ENCODE measurements at places on chromosomes 4 and X. TPM values are rescaled to one million over a fixed set of nuclear protein-coding genes. Genes with fewer than 3 reads are reported as not detected.

DNA sequence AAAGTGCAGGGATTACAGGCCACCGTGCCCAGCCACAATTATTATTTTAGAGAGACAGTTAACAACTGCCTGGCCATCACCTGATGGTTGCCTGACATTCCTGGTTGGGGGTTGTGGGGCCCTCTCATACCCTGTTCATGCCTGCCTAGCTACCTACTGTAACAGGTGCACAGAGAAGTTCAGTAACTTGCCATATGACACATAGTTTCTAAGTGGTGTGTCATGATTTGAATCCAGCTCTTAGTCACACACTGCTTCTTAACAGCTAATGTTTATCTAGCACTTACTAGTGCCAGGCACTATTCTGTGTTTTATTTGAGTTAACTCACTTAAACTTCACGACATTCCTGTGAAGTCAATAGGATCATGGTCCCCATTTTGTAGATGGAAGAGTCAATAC is 122.7 kb upstream of the JADE1 start:
- DNase-seq = no peak

DNA sequence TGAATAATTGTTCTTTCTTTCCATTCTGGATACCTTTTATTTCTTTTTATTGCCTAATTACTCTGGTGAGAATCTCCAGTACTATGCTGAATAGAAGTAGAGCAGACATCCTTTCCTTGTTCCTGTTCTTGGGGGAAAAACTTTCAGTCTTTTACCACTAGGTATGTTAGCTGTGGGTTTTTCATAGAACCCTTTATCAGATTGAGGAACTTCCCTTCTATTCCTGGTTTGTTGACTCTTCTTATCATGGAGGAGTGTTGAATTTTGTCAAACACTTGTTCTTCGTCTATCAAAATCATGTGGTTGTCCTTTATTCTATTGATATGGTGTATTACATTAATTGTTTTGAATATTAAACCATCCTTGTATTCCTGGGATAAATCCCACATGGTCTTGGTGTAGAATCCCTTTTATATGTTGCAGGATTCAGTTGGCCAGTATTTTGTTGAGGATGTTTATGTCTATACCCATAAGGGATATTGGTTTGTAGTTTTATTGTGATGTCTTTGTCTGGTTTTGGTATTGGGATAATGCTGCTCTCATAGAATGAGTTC is 23.6 kb downstream of the SH3BP2 start:
- DNase-seq = no peak

- no peak for DNase-seq
These were observed 22.4 kb downstream of the TMEM33 start for GRCh38 chr4:41957634-41958033.

- no peak for DNase-seq
These were observed 88.4 kb downstream of the LCORL start for GRCh38 chr4:17933126-17933525.

- no peak for DNase-seq
These were observed 54.7 kb downstream of the ANAPC10 start for GRCh38 chr4:145043306-145043705.

GRCh38 chr4:39118034-39118658 is 56.1 kb downstream of the KLHL5 start:
- DNase-seq = no peak

GRCh38 chr4:120616-121015 is 3.7 kb upstream of the ZNF718 start:
- no peak for DNase-seq

DNA sequence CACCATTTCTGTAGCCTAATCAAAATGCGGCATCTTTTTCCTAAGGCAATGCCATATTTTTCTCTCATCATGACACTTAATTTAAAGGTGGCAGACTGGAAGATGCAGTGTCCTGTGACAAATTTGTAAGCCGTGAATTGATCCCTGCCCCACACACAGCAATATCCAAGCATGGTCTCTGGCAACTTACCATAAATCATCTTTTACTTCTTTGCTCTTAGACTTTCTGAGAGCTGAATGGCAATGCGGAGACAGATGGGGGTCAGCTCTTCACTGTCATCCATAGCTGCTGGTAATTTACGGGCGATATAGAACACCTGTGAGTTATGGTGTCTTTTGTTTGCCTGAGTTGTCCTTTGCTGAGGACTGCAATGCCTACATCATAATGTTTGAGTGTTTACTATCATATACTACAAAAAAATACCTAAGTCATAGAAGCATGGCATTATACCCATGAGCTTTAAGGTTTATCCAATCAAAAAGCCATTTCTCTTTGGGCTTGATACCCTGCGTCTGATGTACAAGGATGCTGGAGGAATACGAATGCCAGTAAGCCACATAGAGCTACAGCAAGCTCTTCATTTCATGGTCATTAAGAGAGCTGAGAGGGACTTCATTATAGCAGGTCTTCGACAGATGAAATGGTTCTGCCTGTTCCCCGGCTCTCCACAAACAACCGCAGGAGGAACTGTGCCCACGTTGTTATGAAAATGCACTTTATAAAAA is 148.1 kb downstream of the TRIML1 start:
- DNase-seq = no peak

DNA sequence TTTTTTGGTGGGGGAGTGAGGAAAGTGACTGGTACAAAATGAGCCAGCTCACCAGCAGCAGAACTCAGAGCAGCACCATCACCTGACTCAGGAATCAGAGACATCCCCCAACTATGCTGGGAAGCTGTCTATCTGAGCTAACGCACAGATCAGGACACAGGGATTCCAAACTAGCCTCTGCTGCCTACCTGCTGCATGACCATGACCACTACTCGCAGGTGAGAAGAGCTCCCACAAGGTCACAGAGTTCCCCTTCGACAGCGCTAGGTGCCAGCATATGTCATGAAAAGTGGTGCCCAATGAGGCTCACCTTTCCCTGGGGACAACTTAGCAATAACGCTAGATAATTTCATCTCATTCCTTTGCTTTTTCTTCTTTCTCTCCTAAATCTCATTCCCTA is 662.6 kb upstream of the CPEB2 start:
- DNase-seq = no peak

DNA sequence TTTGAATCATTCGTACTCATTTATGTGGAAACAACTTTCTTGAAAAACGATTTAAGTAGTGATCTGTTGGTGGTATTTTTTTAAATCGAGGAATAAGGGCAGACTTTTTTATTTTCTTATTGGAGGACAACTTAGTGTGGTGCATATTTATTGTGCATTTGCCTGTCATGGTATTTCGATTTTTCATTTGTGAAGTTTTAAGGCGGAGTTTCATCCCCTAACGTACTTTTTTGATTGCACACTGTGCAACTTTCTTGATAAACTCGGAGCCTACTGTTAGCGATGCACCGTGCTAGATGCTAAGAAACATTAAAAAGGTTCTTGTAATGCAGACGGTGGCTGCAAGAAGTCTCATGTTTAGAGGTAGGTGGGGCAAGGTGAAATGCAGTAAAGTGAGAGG is 1.4 kb downstream of the ZFX start:
- no peak for DNase-seq

GRCh38 chr4:67122029-67122428 is 423.3 kb downstream of the CENPC start:
- no peak for DNase-seq

DNA sequence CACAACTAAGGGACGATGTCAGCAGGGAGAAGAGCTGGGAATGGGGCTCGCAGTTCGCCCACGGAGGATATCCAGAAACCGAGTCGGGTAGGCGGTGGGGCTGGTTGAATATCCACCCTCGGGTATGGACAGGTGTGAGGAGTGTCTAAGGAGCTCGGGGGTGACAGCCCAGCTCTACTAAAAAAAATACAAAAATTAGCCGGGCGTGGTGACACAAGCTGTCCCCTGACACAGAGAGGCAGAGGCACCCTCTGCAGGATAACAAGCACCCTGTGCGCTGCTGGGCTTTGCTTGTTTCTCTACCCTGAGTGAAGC is 12.2 kb upstream of the ASMTL start:
- no peak for DNase-seq

DNA sequence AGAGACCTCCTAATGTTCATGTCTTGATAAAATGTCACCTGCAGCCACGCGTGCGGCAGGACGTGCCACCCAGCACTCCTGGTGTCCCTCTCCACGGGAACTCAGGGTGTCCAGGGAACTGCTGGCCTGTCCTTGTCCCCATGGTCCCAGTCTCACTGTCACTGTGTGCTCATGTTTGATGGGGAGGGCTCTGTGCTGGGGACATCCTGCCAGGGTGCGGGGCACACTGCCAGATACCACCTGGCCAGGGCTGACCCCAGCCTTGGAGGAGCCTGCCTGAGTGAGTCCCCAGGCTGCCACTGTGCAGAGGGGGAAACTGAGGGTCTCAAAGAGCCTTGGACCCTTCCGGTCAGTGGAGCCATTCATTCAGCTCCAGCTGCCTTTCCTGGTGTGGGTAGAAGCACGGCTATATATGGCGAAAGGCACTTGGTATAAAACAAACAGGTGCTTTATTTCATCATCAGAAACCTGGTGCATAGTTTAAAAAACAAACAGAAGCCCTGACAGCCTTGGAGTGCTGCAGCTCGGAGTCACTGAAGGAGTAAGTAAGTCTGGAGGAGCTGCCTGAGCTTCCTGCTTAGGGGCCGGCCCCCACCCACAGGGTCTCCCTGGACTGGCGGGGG is 33.0 kb downstream of the NOP14 start:
- DNase-seq = no peak

- no peak for DNase-seq
These were observed 19.5 kb upstream of the TMPRSS11B start for GRCh38 chr4:68264875-68265565.

DNA sequence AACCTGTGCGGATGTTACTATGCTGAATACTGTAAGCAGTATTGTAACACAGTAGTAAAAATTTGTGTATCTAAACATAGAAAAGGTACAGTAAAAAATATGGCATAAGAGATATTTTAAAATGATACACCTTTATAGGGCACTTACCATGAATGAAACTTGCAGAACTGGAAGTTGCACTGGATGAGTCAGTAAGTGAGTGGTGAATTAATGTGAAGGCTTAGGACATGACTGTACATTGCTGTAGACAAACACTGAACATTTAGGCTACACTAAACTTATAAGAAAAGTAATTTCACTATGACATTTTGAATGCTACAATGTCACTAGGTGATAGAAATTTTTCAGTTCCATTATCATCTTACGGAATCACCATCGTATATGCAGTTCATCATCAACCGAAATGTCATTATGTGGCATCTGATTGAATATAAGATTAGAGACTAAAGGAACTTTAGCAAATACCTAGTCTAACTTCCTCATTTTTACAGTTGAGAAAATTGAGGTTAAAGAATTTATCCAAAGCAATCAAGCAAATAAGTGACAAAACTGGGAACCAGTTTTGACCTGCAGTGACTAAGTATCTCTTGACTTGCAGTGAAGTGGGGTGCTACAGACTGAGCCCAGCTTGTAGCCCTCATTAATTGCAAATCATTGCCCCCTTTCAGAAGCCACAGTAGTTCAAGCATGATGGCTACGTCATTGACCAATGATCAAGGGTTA is 55.3 kb downstream of the EGF start:
- DNase-seq = no peak

GRCh38 chr4:94979621-94980020 is 221.9 kb downstream of the BMPR1B start:
- DNase-seq = no peak

DNA sequence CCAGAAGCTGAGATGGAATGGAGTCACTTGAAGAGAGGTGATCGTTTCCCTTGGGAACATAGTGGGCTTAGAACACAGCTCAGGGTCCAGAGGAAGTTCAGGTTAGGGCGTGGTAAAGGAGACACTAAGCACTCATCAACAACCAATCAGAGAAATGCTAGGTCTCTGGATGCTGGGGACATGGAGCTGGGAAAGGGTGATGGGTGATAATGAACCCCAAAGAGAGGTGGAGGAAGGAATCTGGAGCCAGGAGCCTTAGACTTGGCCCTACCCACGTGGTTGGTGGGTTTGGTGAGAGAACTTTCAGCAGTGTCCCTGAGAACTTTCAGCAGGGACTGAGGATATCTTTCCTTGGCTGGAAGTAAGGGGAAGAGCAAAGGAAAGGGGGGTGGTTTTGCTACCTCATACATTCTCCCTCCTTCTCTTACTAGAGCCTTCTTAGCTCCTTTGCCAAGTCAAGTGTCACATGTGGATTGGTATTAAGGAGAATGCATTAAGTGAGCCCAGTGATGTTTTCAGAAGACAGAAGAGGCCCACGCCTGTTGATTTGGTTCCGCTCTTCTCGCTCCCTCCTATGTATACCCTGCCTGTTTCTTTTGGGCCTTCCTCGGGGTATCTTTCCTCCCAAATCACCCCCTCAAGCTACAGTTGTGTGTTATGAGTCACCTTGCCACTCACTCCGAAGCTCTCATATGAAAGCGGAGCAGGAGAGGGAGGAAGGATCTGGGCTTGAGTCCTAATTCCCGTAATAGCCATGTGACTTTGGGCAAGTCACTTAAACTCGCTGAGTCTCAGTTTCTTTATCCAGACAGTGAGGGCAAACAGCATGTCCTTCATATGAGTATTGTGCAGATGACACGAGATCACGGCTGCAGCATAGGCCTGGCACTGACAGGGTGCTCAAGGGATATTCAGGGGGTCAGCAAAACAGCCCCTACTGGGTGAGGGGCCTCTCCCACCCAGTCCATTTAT is 63.1 kb downstream of the TSC22D3 start:
- DNase-seq = no peak

DNA sequence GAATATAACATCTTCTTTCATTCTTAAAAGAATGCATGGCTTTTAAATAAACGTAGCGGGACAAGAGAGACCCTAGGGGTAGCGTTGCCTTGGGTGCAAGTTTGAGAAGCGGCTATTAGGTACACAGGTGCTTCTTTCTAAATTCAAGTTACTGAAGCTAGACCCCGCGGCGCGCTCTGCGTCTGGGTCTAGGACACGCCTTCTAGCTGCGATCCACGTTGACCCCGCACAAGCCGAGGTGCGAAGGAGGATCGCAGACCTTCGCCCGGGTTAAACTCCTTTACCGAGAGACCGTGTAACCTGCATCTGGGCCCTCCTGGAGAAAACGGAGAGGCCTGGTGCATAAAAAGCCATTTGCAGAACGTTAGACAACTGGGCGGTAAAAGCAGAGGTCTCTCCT is 25.5 kb upstream of the EXOC1L start:
- no peak for DNase-seq

GRCh38 chr4:87566276-87566675 is 37.1 kb upstream of the SPARCL1 start:
- DNase-seq = no peak

- DNase-seq = no peak
These were observed 38.1 kb downstream of the PNPLA4 start for GRCh38 chrX:7889135-7889534.

- no peak for DNase-seq
These were observed 20.1 kb downstream of the PDLIM3 start for GRCh38 chr4:185515248-185515647.

- DNase-seq = no peak
These were observed 243.4 kb upstream of the GK2 start for GRCh38 chr4:79651456-79651855.

The SCOC gene
- total RNA-seq = 68.5 TPM

The CPLX1 gene
- total RNA-seq = 3.3 TPM

The NOCT gene
- 3.8 TPM for total RNA-seq

The P2RY10 gene
- 1.5 TPM for total RNA-seq

The ZNF518B gene
- total RNA-seq = 23.7 TPM

The CXCL6 gene
- 3.4 TPM for total RNA-seq

The PRDM8 gene
- total RNA-seq = 4.1 TPM

The P2RY4 gene
- total RNA-seq = not detected

The PDLIM3 gene
- 85.5 TPM for total RNA-seq

The GATA1 gene
- total RNA-seq = 0.98 TPM

The TCEAL5 gene
- total RNA-seq = 0.17 TPM

Measured in mucosa of gallbladder (tissue), 1 donor.